ENCODE measurements at places on chromosomes 7 and 10. TPM values are rescaled to one million over a fixed set of nuclear protein-coding genes. Genes with fewer than 3 reads are reported as not detected.

- DNase-seq: no peak
Observed at GRCh38 chr7:36949711-36950600, 225.7 kb upstream of the AOAH start.

DNA sequence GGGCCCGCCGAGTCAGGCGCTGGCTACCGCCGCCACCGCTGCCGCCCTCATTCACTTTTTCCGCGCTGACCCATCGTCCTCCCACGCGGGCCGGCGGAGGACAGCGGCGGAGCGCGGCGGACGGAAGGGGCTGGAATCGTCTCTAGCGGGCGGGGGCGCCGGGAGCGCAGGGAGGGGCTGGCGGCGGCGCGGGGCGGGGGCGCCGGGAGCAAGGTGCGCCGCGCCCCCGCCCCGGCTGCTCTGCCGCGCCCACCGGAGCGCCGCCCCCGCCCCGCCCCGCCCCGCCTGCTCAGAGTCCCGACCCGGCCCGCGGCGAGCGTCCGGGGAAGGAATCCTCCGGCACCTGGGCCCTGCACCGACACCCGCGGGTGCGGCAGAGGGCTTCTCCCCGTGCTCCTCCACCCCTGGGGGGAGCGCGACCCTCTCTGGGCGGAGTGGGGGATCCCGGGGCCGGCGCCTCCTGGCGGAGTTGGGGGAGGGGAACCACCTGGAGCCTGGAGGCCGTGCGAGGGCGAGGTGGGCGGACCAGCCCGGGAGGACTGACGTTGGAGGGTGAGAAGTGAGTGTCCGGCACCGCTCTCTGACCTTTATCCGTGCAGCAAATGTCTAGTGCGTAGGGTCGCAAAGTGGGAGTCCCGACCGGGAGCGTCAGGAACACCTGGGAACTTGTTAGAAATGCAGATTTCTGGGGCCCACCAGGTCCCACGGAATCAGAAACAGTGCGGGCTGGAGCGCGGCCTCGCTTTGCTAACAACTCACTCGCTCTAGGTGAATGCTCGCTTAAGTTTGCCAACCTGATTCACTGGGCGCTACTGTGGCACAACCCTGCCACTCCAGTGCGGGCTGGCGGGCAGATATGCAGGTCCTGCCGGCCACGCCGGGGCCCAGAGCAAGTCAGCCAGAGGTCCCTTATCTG lies at the start of gene COBL:
Gene COBL (minus strand): TSS at position 144 of the 916 bp plus-strand sequence. CDS start 176 bp downstream, outside the sequence.
- no peak for DNase-seq

The FAM13C gene
- total RNA-seq: 6.8 TPM

The NAT16 gene
- total RNA-seq: not detected

Measured in mesothelial cell of epicardium (in vitro differentiated cells).